ENCODE measurements at places on chromosomes 2 and 18.

GRCh38 chr2:147709655-147710054 is 135.2 kb upstream of the ACVR2A start:
- no peak for DNase-seq

DNA sequence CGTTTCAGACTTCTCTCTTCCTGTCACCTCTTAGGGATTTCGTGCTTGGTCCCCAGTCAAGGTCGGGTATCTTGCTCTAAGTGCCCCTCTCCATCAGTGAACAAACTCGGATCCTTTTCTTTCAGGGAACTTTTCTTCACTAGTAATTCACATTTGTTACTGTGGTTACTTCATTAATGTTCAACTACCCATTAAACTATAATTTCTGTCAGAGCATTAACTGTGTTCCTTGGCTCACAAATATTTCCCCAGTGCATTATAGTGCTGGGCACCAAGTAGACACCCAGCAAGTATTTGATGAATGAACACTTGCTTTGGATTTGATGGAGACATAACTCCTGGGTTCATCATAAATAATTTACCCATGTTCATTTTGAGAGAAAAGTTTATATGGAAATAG is 209.7 kb upstream of the KCNJ3 start:
- DNase-seq: no peak

GRCh38 chr2:150911766-150912280 is 349.8 kb downstream of the RBM43 start:
- DNase-seq: no peak

GRCh38 chr2:26401739-26402541 is at the start of gene DRC1:
Gene DRC1, plus strand, starts transcription at chr2:26401920. Its CDS starts 70 bp downstream, at chr2:26401990.
- DNase-seq: peak; percentile 9

Data from cerebellar nuclear complex (tissue), 1 donor.